ENCODE measurements at places on chromosomes 6 and 20.
A peak's percentile ranks its signal among the peaks of the same experiment; 100 is the strongest.

DNA sequence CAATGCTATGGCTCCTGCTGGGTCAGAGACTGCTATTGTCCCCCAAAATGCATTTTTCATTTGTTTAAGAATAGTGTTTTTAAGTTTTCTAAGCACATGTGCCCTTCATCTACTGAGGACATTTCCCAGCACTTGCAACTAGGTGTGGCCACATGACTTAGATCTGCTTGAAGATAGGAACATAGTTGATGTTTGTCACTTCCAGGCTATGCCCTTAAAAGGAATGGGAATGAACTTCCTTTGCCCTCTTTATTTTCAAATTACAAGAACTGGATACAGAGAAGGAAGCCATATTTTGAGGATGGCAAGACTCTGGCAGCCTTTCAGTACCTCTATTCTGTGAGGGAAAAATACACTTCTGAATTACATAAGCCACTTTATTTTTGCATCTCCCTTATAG lies 203.0 kb upstream of the TFAP2D start:
- DNase-seq = no peak

- DNase-seq = no peak
These were observed 79.4 kb downstream of the JAG1 start for GRCh38 chr20:10594296-10594868.

- no peak for DNase-seq
These were observed 17.9 kb upstream of the BACH2 start for GRCh38 chr6:90314514-90314913.

- peak; percentile 33 for DNase-seq
These were observed 31.0 kb downstream of the GLO1 start for GRCh38 chr6:38671885-38672467.

- no peak for DNase-seq
These were observed 166.8 kb downstream of the IBTK start for GRCh38 chr6:82080767-82081166.

- DNase-seq = no peak
These were observed 29.4 kb upstream of the CCN6 start for GRCh38 chr6:112024464-112024863.

- no peak for DNase-seq
These were observed 29.9 kb upstream of the PLCB4 start for GRCh38 chr20:9038791-9039535.

DNA sequence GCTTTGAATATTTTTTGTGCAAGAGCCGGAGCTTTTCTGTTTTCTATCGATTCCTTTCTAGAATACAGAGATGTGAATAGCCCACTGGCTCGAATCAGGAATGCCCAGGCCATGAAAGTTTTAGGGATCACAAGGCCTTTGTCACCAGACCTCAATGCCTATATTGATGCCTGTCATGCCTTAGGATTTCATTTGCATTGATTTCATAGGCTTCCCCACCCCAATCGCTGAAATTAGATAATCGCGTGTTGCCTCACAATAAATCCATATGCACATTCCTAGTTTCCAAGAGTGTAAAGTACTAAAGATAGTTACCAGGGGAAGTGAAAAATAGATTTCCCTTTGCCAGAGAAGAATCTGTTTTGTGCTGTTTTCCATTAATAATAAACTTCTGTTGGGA lies 150.8 kb downstream of the SASH1 start:
- DNase-seq = no peak

- DNase-seq = no peak
These were observed 29.9 kb downstream of the JPH2 start for GRCh38 chr20:44157061-44157460.

DNA sequence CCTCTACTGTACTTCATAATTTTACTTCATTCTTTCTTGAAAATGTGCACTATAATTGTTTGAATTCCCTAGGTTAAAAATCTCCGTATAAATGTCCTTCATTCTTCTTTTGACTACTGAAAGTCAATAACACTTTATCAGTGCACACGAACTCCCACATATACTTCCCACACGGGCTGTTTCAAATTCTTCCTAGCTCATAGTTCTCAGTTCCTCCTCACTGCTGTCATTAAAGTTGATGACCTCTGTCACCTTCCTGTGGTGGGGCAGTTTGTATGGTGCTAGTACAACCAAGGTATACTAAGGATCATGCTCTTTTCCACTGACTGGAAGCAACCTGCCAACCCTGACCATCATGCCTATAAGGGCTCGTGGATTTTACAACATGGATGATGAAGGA lies 40.0 kb upstream of the CD2AP start:
- no peak for DNase-seq

GRCh38 chr6:109130065-109130464 lies 34.8 kb downstream of the CEP57L1 start:
- no peak for DNase-seq

- DNase-seq = no peak
These were observed 33.0 kb downstream of the NUP153 start for GRCh38 chr6:17673543-17674254.

GRCh38 chr6:135722190-135722589 lies 129.3 kb upstream of the PDE7B start:
- DNase-seq = no peak

DNA sequence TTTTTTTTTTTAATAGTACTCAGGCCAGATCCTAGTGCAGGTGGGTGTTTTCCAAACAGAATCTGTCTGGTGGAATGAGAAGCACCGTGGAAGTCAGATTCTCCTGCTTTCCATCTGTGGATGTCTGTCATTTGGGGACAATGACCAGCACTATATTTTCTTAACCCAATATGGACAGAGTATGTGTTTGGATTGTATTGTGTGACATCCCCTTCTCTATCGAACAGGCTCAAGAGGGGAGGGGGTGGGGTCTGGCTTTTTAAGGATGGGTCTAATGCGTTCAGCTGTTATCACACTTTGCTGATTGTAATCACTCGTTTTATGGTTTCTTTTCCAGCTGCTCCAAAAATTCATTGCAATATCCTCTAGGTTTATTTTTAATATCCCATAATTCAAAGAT lies 197.5 kb upstream of the CEP162 start:
- DNase-seq = no peak

DNA sequence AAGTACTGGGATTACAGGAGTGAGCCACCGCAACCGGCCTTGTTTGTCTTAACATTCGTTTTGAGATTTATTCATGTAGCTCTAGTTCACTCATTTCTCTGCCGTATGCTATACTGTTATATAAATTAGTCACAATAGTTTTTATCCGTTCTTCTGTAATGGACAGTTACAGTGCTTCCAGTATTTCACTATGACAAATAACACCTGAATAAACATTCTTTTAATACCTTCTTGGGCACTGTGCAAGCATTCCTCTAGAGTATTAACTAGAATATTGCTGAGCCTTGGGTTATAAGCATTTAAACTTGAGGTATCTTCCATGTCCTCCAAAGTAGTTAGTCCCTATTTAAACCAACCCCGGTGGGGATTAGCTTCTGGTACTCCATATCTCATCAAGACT lies 45.6 kb downstream of the STK38 start:
- no peak for DNase-seq

- no peak for DNase-seq
These were observed 16.8 kb downstream of the RPL7L1 start for GRCh38 chr6:42896178-42896719.

GRCh38 chr6:39902136-39902535 lies 32.1 kb downstream of the MOCS1 start:
- no peak for DNase-seq

DNA sequence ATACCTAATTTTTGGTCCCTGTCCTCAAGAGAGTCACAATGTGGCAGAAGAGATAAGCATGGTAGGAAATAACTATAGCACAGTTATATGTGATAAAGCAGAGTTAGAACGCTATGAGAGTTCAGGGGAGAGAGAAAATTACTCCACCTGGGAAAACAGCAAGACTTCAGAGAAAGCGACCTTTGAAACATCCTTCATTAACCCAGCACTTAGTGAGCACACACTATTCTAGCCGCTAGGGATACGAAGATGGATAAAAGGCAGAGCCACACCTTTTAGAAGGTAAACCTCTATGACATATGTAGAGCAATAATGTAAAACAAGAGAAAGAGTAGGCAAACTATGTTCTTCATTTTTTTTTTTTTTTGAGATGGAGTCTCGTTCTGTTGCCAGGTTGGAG lies 264.3 kb downstream of the PTPRK start:
- no peak for DNase-seq

DNA sequence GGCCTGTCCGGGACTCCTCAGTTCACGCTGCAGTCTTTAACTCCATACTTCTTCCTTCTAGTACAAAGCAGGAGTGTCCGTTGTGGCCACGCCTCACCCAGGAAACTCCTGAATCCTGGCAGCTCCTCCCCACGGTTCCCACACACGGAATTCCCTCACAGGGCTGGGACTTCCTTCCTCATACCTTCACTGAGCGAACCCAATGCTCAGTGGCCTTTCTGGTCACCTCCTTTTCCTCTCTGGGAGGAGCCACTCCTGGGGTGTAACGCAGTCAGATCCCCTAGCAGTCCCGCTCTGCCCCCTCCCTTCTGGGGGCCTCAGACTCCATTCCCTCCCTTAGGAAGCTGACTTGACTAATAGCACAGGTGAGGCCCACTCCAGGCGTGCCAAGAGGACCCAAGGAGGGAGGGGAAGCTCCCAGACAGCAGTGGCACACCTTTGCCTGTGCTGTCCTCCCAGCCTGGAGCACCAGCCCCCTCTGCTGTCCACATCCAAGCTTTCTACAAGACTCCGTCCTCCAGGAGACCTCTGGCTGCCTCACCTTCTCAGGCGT lies at the start of gene SLC52A3:
Gene SLC52A3, minus strand, starts transcription at position 75 of the 553 bp plus-strand sequence. CDS start 2,726 bp downstream, outside the sequence.
- DNase-seq = peak; percentile 33

DNA sequence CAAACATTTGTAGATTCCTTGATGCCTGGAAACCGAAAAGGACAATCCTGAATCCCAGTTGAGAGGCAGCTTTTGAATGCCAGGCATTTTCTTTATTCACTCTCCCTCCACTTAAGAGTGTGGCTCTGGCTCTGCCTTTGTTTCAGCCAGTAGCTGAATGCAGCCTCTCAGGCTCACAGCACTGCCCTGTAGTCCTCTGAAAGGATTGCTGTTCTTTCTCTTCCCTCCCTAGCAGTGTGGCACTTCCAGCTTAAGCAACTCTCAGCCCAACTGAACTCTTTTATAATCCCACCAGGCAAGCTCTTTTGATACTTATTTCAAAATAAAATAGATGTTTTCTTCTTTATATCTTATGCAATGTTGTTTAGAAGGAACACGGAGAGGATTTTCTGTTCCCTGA lies 415.6 kb downstream of the GJA1 start:
- DNase-seq = peak; percentile 70

- no peak for DNase-seq
These were observed 37.3 kb upstream of the OLIG3 start for GRCh38 chr6:137531376-137532092.

DNA sequence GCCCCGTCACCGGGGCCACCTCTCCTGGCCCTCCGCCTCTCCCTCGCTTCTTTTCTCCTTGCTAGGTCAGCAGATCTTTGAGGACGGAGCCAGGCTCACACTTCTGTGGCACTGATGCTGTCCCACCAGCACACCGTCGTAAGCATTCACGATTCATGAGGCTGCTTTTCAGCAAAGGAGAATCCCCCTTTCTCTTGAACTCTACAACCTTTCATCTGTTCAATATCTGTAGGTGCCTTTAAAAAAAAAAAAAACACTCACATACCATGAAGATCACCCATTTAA lies 31.3 kb downstream of the ANKRD60 start:
- no peak for DNase-seq

GRCh38 chr6:7188492-7188891 lies 80.7 kb downstream of the RREB1 start:
- DNase-seq = no peak

DNA sequence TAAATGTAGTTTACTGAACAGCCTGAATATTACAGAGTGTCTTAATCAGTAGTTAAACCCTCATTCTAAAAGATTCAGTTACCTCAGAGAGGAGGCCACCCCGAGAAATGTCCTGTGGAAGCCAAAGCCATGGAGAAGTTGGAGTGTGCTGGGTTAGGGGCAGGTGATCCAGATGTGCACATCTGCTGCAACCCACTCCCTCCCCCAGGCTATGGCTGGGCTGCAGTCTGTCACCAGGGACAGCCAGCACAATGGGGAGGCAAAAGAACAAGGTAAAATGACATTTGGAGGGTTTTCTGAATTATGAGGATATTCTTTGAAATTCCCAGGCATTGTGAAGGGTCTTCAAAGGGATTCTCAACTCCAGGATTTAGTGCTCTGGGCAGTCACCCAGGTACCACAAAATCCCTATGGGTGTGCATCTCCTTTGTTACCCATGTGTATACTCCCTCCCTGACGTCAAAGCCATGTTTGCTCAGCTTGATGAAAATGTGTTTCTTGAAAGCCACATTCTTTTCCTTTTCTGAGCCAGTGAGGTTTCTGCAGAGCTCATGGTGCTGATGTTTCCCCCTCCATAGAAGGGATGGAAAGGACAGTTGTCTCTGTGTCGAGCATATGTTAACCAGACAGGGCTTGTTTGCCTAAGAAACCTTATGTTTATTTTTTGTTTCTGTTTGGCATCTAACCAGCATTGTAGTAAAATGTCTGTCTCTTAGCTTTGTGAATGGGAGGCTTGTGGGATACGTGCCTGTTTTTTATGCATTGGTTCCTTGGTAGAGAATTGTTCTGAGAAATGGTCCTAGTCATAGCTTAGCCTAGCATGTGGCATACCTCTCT lies 212.3 kb upstream of the TBX18 start:
- no peak for DNase-seq

DNA sequence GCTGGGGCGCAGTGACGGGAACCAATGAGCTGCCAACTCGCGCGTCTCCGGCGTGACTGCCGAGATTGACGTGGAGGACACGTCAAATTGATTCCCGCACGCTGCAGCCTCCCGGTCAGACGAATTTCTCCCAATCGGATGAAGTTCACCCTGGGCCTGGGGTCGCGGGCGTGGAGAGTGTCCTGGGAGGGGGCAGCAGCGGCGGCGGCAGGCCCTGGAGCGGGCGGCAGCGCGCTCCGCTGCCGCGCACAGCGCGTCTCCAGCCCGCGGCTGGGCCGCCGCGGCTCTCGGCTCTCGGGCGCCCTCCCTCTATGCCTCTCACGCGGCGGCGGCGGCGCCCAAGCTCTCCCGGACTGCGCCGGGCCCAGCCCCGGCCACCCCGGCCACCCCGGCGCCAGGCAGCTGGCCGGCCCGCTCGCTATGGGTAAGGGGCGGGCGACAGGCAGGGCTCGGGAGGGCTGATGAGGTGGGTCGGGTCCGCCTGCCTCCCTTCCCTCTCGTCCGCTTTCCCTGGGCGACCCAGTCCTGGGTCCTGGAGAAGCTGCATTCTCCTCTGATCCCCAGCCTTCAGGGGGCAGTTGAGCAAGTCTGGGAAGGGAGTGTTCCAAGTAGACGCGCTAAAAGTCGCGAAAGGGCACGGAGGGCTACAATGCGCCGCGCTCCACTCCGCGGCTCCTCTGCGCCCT lies at the start of gene PAX1:
Gene PAX1, plus strand, starts transcription at position 90 of the 686 bp plus-strand sequence. Its CDS starts 49 bp downstream, at position 139.
- DNase-seq = no peak

DNA sequence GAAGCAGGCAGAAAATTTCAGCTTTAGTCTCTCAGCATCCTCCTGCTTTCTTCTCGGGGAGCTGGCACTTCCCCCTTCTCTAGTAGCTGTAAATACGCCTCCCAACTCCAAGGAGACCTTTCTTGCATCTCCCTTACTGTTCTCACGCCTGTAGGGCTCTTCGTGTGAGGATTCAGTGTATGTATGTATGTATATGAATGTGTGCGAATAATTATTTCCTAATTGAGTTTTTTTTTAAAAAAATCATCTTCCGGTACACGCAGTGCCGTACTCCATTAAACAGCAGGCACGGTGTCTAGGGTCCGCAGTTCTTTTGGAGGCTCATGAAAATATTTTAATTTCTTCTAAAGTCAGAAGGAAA lies 85.4 kb downstream of the HFE start:
- no peak for DNase-seq

GRCh38 chr6:93675856-93676417 lies 256.6 kb upstream of the EPHA7 start:
- DNase-seq = no peak

Data from NT2/D1 (cell line).